ENCODE measurements at places on chromosomes 7 and 10. TPM values are rescaled to one million over a fixed set of nuclear protein-coding genes. Genes with fewer than 3 reads are reported as not detected.

TASOR2 gene
- total RNA-seq, result 73.8 TPM

MPP7 gene
- total RNA-seq, result 9.8 TPM

SLC16A9 gene
- total RNA-seq, result 11.2 TPM

TMEM270 gene
- total RNA-seq, result not detected

AHR gene
- 9.7 TPM for total RNA-seq

CDC123 gene
- total RNA-seq, result 185 TPM

TMEM213 gene
- total RNA-seq, result not detected

ADD3 gene
- 85.6 TPM for total RNA-seq

CPA4 gene
- not detected for total RNA-seq

HOGA1 gene
- total RNA-seq, result 0.28 TPM

MEOX2 gene
- total RNA-seq, result 0.19 TPM

MYH16 gene
- not detected for total RNA-seq

CCL24 gene
- not detected for total RNA-seq

GNA12 gene
- 96.5 TPM for total RNA-seq

STN1 gene
- 10.3 TPM for total RNA-seq

CABCOCO1 gene
- total RNA-seq, result not detected

ZPBP gene
- total RNA-seq, result not detected

SAP25 gene
- total RNA-seq, result 5.8 TPM

TAS2R40 gene
- not detected for total RNA-seq

EGFR gene
- total RNA-seq, result 5.8 TPM

EPHA1 gene
- total RNA-seq, result 133 TPM

ARMS2 gene
- total RNA-seq, result not detected

VOPP1 gene
- total RNA-seq, result 82.7 TPM

RGR gene
- total RNA-seq, result not detected

CPN1 gene
- 0.15 TPM for total RNA-seq

MINDY4 gene
- total RNA-seq, result 3.6 TPM

PAX2 gene
- not detected for total RNA-seq

PDE1C gene
- total RNA-seq, result 0.67 TPM

CNPY1 gene
- not detected for total RNA-seq

BTBD16 gene
- not detected for total RNA-seq

ITGA8 gene
- not detected for total RNA-seq

SPOCK2 gene
- 1.6 TPM for total RNA-seq

CYP3A7 gene
- not detected for total RNA-seq

PPP1R3A gene
- total RNA-seq, result not detected

SKIDA1 gene
- total RNA-seq, result 8.2 TPM

PALD1 gene
- total RNA-seq, result 31.8 TPM

PILRA gene
- total RNA-seq, result 7.3 TPM

MUC12 gene
- 7.0 TPM for total RNA-seq

ACSM6 gene
- not detected for total RNA-seq

ASAH2 gene
- 3.1 TPM for total RNA-seq

TMEM196 gene
- 0.07 TPM for total RNA-seq

JAKMIP3 gene
- 0.84 TPM for total RNA-seq

CYP2C18 gene
- total RNA-seq, result 0.13 TPM

NPTX2 gene
- total RNA-seq, result 14.0 TPM

GTF2IRD2 gene
- total RNA-seq, result 4.3 TPM

TMEM184A gene
- total RNA-seq, result 1.8 TPM

KEL gene
- 1.8 TPM for total RNA-seq

LRRC61 gene
- 1.0 TPM for total RNA-seq

HYAL4 gene
- not detected for total RNA-seq

RNLS gene
- 7.5 TPM for total RNA-seq

ITIH5 gene
- total RNA-seq, result 7.6 TPM

LEP gene
- not detected for total RNA-seq

CDNF gene
- 0.32 TPM for total RNA-seq

ZNF117 gene
- total RNA-seq, result 13.0 TPM

CRPPA gene
- 0.71 TPM for total RNA-seq

NXPH1 gene
- total RNA-seq, result 0.40 TPM
